ENCODE measurements at places on chromosomes 6 and 20. TPM values are rescaled to one million over a fixed set of nuclear protein-coding genes. Genes with fewer than 3 reads are reported as not detected.
A peak's percentile ranks its signal among the peaks of the same experiment; 100 is the strongest.

Gene TMEM244
- total RNA-seq, result not detected

Gene ADGRB3
- 2.0 TPM for total RNA-seq

Gene DHX16
- 64.8 TPM for total RNA-seq

Gene ESR1
- not detected for total RNA-seq

Gene EHMT2
- 51.0 TPM for total RNA-seq

DNA sequence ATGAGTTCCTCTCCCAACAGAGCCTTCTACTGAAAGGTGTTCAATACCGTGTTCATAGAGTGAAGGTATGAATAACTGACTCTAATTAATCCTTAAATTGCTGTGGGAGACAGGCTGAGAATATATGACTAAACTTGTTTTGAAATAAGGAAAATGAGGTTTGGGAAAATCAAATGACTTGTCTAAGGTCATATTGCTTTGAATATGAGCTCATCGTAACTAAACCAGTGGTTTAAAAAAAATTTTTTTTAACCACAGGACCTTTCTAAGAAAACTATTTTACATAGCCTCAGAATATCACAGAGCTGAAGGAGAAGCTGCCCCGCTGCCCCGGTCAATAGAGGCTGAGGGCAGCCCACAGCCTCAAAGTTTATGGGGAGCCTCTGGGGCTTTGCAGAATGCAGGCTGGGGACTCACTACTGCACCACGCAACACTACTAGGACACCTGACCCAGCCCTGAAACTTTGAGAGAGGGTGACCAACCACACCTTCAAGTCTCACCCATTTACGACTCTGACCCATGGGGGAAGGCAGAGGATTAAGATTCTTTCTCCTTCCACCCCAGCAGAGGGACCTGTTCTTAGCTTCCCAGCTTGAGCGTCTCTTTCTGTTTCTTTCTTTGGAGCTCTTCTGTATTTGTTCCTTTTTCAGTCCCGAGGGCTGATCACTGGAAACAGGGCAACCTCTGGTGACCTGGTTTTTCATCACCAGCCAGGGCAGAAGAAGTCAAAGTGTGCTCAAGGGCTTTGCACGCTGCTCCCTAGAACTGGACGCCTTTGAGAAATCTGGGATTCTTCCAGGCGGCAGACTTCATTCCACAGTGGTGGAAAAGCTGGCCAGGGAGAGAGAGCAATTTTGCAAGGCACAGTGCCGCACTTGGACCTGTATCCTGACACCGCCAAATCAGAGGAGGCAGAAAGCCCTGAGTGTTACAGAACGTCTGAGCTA, 220.2 kb downstream of the ATXN1 start:
- no peak for DNase-seq

- DNase-seq, result no peak
These were observed 7.0 kb downstream of the UQCC1 start for GRCh38 chr20:35404614-35405259.

DNA sequence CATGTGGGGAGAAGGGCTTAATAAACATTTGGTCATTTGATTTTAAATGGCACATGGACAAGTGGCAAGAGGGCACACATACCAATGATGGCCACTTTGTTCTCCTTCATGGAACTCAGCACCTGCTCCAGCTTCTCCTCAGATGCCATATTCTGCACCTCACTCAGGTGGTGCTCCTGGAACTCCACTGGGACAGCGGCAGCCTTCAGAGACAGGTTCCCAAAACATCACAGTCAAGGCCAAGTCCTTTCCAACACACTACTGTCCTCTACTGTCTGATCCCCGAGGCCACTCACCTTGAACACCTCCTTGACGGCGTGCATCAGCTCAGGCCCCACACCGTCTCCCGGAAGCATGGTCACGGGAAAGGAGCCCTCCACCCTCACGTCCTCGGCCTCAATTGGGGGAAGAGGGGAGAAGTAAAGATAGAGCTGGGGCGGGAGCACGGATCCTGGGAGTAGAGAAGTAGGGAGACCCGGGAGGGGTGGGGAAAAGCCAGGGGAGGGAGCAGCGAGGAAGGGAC, 591 bp downstream of the IDH3B start:
- DNase-seq, result no peak

DNA sequence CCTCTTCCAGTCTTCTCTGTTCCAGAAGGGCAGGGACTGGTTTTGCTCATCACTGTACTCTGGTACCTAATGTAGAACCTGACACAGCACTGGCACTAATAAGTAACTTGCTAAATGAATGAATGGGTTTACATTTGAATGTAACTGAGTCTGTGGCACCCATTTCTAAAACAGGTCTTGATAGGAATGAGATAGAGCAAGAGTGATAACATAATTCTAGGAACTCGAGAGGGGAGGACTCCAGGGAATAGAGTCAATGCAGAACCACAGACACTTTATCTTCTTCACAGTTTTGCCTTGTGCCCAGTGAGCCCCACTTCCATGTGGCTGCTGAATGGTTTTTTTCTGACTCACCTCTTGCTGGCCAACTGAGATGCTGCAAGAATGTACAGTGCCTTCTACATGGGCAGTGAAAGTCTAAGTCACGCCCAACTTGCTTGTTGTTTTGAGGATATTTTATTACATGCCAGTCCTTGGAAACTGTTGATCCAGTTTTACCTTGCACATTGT, 61.1 kb downstream of the TBC1D7 start:
- DNase-seq, result peak; percentile 26

DNA sequence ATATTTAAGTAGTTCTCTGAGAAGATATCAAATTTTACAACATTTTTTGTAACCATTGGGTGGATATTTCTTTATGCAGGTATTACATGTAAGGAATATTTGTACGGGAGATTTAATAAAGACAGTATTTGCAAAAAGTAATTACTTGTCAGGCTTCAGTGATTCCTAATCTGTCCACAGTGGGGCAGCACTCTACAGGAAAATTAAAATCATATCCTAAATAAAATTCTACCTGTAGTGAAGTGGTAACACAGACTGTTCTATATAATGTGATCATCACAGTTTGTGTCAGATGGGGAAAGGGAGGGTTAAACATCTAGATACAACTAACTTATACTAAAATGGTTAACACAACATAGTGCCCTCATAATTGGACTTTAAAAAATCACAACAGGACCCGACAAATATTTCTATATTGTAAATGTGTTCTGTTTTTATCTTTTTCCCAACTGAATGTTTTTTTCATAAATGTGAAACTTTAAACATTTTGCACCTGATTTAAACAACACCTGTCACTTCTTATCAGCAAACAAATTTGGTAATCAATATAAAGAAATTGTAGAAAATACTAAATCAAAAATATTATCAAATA, 145.6 kb upstream of the MANEA start:
- DNase-seq, result peak; percentile 8

DNA sequence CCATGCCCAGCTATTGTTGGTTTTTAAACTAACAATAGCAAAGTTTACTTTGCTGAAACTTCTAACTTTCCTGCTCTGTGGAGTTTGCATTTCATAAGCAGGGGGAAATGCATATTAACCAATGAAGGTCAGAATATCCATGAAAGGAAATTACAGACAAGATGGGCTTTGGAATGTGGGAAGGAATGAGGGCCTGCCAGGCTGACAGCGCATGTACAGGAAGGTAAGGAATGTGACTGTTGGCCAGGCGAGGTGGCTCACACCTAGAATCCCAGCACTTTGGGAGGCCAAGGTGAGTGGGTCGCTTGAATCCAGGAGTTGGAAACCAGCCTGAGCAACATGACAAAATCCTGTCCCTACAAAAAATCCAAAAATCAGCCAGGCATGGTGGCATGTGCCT, 49.6 kb downstream of the CDK5RAP1 start:
- no peak for DNase-seq

DNA sequence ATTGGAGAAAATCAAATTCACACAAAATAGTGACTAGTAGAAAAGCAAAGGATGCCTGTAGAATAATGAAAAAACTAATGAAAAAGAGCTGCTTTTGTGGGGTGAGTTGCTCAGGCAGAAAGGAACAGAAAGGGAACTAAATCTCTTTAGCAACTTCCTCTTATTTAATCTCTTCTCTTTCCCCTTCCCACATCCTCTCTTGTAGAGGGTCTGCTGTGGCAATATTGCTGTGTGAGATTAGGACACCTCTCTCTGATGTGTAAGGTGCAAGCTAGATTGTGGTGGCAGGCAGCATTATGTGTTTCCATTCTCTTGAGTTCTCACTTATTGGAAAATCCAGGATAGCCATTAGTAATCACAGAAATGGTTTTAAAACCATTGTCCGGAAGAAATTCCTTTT, 49.7 kb downstream of the SYNE1 start:
- DNase-seq, result no peak

GRCh38 chr20:32537657-32538525, 47.2 kb downstream of the NOL4L start:
- DNase-seq, result no peak
